ENCODE measurements at places on chromosomes 12 and 14. TPM values are rescaled to one million over a fixed set of nuclear protein-coding genes. Genes with fewer than 3 reads are reported as not detected.

The TAS2R20 gene
- total RNA-seq, result 0.07 TPM

The SLC25A21 gene
- 0.53 TPM for total RNA-seq

The LRP1-AS gene
- total RNA-seq, result not detected

The CCDC60 gene
- total RNA-seq, result not detected

The SERPINA12 gene
- total RNA-seq, result not detected

The MAP1LC3B2 gene
- total RNA-seq, result 1.3 TPM

All from A549 treated with RU486 at 1 μM for 4 hours (cell line).